ENCODE measurements at places on chromosomes 16 and 17. TPM values are rescaled to one million over a fixed set of nuclear protein-coding genes. Genes with fewer than 3 reads are reported as not detected.

EME1 gene
- not detected for polyA plus RNA-seq

TMEM238L gene
- 3.2 TPM for polyA plus RNA-seq

CD300H gene
- not detected for polyA plus RNA-seq

PTX4 gene
- polyA plus RNA-seq: not detected

FAM20A gene
- 65.8 TPM for polyA plus RNA-seq

FA2H gene
- polyA plus RNA-seq: 10.3 TPM

ALDH3A1 gene
- polyA plus RNA-seq: 0.75 TPM

EFCAB3 gene
- not detected for polyA plus RNA-seq

SSTR5 gene
- not detected for polyA plus RNA-seq

SULT1A1 gene
- polyA plus RNA-seq: 50.2 TPM

ACE gene
- 12.9 TPM for polyA plus RNA-seq

PKMYT1 gene
- 0.97 TPM for polyA plus RNA-seq

NF1 gene
- 7.8 TPM for polyA plus RNA-seq

KRT23 gene
- 2.2 TPM for polyA plus RNA-seq

KIF18B gene
- polyA plus RNA-seq: not detected
